Stimulated activated CD4-positive, alpha-beta T cell treated with anti-CD3 and anti-CD28 coated beads, Interleukin-4, amount 100 ng/mL, for 24 hours (primary cell): ENCODE measurements at places on chromosomes 2 and 18.

GRCh38 chr2:45567974-45568789 lies 42.9 kb downstream of the SRBD1 start:
- no peak for DNase-seq

DNA sequence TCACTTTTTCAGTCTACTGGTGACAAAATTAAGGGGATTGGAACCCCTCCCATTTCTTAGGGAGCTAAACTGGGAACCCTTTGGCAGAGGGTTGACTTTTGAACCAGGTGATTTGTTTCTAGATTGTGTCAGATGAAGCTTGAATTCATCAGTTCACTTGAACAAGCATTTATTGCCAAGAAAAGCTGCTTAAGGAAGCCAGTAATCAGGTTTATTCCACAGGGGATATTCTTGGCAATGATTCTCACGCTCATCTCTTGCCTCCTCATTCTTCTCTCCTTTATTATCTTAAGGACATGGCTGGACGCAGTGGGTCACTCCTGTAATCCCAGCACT lies 101.0 kb downstream of the ALPK2 start:
- no peak for DNase-seq

DNA sequence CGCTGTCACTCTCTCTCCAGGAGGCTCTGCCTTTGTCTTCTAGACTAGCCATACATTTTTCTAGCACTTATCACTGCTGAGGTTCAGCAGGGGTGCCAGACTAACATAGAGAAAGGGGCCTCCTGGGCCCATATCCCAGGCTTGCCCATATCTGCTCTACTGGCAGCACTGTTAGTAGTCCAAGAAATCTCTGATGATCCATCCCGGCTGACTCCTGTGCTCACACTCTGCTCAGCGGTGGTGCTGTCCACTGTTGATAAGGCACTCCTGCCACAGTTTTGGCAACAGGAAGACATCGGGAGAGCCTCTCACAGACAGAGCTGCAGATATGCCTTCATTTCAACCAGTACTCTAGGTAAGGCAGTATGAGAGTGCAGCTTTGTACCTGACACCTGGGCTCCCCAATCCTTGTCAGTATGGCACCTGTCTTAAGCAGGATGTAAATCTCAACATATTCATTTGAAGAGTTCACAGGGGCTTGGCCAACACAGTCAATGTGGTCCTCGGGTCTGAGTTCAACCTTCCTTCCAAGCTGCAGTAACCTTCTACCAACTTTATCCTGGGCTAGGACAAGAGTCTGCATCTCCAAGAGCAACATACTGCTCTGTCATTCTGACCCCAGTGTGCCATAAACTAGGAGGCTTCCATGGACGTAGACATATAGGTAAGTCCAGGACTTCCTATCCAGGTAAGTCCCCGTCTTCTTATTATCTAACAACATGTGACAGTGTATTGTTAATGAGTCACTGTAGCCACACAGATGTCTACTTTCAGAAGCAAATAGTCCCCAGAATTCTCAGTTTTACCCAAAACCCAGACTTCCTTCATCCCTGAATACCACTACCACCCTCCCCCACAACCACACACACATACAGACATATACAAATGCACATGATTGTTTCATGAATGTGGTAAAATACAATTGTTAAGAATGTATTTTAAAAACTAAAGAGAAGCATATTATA lies 16.2 kb downstream of the KLF7 start:
- peak; percentile 47 for DNase-seq

DNA sequence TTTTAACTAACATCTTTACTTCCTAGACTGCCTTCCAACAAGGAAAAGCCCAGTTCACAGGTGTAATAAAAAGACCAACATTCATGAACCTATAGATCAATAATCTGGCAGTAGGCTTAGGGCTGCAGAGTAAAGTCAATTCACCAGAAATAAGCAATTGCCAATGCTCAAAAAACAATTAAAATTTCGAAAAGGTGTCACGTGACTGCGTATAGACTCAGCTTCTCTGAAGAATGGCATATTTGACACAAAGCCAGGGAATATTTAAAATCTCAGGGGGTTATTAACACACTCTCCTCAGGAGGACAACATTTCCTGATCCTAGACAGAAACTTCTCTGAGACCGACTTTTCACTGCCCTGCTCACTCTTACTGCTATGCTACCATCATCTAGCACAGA lies 245.2 kb upstream of the LRATD1 start:
- DNase-seq: no peak

DNA sequence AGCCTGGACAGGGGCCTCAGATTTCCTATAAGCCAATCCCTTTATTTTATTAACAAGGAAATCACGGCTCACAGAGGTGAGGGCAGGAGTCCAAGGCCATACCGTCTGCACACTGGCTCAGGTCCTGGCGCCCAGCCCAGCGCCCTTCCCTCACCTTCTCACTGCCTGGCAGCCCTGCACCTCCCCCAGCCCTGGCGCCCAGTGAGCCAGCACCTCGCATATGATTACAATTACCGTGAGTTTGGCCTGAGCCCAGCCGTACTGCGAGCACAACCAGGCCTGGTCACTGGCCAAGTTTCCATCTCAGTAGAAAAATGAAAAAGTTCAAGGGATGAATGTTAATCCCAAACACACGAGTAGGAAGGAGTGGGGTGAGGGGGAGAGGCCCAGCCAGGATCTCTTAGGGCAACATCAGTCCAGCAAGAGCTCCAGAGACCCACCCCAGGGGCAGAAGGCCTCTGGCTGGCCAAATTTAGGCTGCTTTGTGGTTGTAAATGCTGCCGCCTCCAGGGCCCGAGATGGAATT lies 68.4 kb downstream of the MCFD2 start:
- DNase-seq: no peak

DNA sequence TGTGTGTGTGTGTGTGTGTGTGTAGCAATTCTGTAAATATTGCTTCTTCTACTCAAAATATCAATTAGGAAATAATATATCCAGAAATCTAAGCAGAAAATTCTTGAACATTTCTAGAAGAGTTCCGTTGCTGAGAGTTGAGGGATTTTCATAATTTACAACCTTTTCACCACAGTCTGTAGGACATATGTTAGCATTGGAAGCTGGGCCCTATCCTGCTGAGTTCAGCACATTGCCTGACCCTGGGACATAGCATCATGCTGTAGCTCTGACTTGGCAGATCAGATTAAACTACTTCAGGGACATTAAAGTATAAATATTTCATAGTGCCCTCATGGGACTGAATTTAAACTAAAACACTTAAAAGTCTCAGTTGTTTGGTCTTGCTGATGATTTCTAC lies 129.2 kb upstream of the KCNH7 start:
- DNase-seq: no peak

DNA sequence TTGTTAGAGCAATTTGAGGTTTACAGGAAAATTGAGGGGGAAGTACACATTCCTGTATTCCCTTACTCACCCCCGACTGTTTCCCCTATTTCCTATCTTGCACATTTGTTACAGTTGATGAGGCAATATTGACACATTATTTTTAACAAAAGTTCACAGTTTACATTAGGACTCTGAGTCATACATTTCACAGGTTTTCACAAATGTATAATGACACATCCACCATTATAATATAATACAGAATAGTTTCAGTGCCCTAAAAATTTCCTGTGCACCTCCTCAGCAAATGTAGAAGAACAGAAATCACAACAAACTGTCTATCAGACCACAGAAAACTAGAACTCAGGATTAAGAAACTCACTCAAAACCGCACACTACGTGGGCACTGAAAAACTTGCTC lies 160.6 kb upstream of the RMP24 start:
- no peak for DNase-seq
